ENCODE measurements at places on chromosomes 6 and 20. TPM values are rescaled to one million over a fixed set of nuclear protein-coding genes. Genes with fewer than 3 reads are reported as not detected.

The SNAP25 gene
- 0.69 TPM for total RNA-seq

The BTNL2 gene
- not detected for total RNA-seq

The PNLDC1 gene
- total RNA-seq: not detected

The KCNK15 gene
- total RNA-seq: 7.4 TPM

The EDN3 gene
- not detected for total RNA-seq

The TTPAL gene
- 37.4 TPM for total RNA-seq

The LKAAEAR1 gene
- 0.67 TPM for total RNA-seq

The RNF144B gene
- total RNA-seq: 5.6 TPM

The PRSS16 gene
- total RNA-seq: 4.7 TPM

The OR2B6 gene
- total RNA-seq: 0.26 TPM
